ENCODE measurements at places on chromosomes 16 and 17.
A peak's percentile ranks its signal among the peaks of the same experiment; 100 is the strongest.

DNA sequence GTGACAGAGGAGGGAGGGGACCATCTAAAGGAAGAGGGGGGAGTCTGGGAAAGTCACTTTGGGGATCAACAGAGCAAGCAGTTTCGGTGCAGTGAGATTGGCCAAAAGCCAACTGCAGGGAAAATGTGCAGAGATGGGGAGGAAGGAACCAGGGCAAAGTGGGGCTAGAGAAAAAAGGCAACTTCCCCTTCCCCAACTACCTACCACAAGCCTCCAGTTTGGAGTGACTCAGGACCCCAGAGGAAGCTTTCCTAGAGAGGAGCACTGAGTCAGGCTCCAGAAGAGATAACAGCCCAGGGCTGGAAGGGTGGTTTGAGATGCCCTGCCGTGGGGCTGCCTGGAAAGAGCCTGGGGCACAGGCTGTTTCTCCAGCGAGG is 6.9 kb upstream of the CD300LD start:
- DNase-seq, result no peak

- no peak for DNase-seq
These were observed 2.7 kb downstream of the HS3ST3B1 start for GRCh38 chr17:14303343-14304221.

DNA sequence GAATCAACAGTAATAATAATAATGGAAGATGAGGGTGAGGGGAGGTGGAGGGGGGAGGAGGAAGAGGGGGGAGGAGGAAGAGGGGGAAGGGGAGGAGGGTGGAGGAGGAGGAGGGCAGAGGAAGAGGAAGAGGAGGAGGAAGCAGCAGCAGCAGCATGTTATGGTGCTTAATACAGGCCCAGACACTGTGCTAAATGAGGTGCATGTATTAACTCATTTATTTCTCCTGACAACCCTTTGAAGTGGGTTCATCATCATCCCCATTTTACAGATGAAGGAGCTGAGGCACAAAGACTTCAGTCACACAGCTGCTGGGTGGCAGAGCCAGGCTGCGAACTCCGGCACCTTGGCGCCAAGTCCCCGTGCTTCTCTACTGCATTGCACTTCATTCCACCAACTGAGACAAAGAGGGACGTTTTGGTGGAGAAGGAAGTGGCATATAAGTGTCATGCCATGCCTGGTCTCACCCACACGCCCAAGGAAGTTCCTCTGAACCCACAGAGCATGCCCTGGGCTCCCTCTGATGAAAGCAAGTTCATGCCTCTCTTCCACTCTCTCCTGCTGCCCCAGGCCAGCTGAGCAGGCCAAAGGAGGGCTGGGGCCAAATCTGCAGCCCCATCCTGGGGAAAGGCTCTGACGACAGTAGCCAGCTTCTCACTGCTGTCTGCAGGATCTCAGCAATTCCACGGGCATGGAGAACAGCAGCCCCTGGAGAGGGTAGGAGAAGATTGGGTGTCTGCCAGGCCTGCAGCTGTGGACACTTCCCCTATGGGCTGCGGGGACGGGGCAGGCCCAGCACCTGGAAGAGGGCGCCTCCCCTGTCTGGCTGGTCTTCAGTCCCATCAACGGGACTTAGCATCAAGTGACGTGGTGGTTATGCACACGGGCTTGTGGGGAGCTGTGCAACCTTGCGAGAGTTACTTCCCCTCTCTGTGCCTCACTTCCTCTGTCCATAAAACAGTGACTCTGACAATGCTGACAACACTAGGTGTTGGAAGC is 21.8 kb downstream of the XYLT1 start:
- no peak for DNase-seq

- DNase-seq, result peak; percentile 26
These were observed 26.9 kb downstream of the CD300A start for GRCh38 chr17:74493331-74493833.

GRCh38 chr17:32912218-32912897 is 15.6 kb upstream of the TMEM98 start:
- peak; percentile 76 for DNase-seq

DNA sequence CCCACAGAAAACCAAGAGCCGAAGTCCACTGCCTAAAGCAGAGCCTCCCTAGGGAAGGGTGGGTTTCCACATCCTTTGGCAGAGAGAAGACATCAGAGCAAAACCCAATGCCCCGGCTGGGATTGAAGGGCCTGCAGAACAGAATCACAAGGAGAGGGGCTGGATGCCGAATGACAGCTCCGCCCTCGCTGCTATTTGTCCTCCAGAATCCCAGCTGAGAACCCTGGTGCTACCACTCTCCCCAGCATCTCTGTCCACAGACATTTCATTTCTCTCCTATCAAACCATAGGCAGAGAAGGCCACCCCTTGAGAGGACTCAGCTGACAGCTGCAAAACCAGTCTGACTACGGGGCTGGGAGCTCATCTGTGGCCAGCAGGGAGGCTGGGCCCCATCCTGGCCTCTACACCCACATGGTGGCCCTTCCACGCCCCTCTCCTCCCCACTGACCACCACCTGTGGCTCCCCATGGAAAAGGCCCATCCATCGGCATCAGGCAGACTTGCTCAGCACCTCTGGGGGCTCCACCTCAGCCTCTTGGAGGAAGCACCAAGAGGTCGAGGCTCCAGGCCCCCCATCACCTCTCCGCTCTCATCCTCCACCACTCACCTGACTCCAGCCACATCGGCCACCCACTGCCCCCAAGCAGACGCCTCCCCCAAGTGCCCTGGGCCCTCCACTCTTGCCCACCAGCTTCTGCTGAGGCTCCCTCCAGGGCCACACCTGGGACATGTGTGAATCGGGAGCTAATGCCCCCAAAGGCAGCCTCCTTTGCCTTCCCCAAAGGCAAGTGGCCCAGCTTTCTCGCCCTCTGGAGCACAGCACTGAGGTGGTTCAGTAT is 288.5 kb downstream of the C16orf95 start:
- DNase-seq, result no peak

GRCh38 chr17:40058186-40058784 is 4.1 kb upstream of the MED24 start:
- DNase-seq, result peak; percentile 33

GRCh38 chr16:924806-925205 is 46.0 kb downstream of the LMF1 start:
- no peak for DNase-seq

DNA sequence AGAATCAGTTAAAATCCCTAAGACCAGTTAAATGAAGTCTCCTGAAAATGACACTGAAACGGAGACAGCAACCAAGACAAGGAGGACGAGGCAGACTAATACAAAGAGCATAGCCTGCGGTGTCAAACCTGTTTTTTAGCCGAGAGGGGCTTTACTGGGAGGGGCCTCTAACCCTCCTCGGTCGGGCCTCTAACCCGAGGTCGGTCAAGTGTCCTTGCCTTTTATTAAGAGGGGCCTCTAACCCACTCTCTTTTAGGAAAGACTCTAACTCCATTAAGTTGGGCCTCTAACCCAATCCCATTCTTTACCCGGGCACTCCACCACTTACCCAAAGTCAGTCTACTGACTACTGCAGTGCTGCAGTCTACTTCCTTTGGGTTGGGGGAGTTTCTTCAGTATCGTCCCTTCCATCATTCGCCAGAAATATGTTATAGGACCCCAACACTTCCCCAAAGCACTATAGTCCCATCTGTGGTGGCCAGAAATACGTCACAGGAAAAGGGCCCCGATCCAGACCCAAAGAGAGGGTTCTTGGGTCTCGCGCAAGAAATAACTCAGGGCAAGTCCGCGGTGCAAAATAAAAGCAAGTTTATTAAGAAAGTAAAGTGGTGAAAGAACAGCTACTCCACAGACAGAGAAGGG is 39.2 kb upstream of the ARL4D start:
- no peak for DNase-seq

DNA sequence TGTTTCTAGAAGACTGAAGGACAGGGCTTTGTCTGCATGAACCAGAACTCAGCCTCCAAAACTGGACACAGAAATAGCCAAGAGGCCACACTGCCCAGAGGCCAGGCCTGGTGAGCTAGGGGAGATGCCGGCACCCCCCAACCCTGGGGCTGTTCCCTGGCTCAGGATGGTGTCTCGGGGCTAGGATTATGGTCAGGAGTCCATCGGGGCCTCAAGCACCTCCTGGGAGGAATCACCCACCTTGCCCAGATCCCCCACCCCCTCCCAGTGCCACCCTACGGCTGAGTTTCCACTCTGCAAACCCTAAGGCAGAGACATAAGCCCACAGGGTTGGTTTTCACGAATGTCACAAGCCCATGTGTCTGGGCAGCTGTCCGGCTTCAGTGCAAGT is 37.2 kb downstream of the SLC7A5 start:
- DNase-seq, result no peak

- DNase-seq, result no peak
These were observed 1115.6 kb upstream of the GOT2 start for GRCh38 chr16:59849716-59850115.

GRCh38 chr17:47959825-47960655 is 2.4 kb upstream of the PRR15L start:
- DNase-seq, result no peak

GRCh38 chr17:32689348-32689747 is 187.6 kb downstream of the MYO1D start:
- DNase-seq, result no peak

- DNase-seq, result no peak
These were observed 38.9 kb downstream of the SHCBP1 start for GRCh38 chr16:46582313-46582712.

- peak; percentile 23 for DNase-seq
These were observed 37.0 kb downstream of the STXBP4 start for GRCh38 chr17:55005520-55005919.

DNA sequence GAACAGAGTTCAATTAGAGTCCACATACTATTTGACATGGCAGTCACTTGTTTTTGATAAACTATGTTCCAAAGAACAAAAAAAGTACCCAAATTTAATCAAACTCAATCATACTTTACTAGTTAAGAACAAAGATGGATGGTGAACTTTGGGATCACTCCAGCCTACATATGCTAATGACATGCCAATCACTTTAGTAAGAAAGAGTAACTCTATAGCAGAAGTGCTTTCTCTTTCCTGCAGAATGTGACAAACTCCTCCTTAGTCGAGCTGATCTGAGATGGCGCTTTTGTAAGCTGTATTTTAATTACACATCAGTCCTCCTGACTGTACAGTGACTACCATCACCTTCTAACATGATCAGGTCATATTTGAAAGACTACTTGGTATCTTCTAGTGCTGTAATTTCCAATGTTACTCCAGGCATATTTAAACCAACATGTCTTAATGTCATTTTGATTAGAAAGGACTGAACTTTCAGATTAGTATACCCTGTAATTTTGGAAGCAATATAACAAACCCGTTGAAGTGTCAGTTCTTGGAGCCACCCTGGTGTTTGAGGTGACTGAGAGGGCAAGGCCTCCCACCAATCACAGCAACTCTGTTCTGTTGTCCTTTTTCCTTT is 4.1 kb downstream of the NETO2 start:
- peak; percentile 2 for DNase-seq

- DNase-seq, result peak; percentile 57
These were observed 683.1 kb upstream of the SALL1 start for GRCh38 chr16:51834133-51834532.

DNA sequence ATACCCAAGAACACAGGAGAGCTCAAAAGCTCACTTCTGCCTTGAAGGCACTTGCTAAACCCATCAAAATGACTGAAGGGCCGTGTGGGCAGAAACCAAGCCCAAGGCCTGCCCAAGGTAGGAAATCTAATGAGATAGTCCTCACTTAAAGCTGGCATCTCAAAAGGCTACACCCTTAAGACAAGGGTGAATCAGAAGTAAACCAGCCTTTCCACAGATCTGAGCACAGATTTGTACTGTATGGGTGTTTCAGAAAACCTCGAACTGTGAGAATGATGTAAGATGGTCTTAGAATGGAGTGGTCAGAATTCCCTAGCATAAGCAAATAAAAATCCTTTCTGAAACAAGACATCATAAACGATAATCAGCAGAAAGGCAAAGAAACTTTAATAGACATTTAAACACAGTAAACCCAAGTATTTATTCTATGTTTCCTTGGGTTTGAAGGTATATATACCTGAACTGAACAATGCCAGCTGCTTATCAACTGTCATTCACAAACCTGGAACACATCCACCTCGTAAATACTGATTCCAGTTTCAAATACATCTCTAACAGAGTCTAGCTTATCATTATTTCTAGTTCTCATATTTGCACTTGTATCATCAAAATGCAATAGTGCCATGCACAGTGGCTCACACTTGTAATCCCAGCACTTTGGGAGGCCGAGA is 37.8 kb downstream of the GLG1 start:
- no peak for DNase-seq

DNA sequence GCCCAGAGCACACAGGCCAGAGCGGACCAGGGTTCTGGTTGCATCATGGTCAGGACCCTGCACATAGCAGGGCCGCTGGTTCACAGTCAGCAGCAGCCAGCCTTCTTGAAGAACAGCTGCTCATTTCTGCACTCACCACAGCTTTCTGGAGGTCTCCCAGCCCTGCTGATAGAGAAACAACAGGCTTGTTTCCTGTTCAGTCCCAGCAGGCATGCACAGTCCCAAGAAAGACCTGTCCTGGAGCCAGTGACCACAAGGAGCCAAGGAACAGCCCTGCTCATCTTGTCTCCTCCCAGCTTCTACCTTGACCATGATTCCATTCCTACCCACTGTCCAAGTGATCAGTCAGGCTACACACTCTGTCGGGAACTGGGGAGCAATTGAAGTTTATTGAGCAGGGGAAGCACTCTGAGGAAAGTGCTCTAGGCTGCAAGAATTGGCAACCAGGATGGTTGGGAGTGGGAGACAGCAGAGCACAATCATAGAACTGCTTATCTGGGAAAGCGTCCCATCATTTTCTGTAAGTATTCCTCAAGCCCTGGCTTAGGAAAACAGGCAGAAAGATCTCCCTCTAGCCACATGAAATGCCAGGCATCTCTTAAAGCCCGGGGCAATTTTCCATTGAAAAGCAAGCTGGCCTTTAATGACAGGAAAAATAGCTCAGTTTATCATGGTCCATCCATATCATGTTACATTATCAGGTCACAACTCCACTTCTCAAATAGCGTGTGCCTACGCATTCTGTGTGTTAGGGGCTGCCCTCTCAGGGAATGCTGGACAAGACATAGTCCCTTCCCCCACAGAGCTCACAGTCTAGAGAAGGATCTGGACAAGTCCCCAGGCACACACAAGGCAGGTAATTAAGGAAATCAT is 155.4 kb upstream of the FOXF1 start:
- DNase-seq, result peak; percentile 49

GRCh38 chr17:8997994-8998628 is 23.2 kb upstream of the NTN1 start:
- DNase-seq, result peak; percentile 34

GRCh38 chr16:74051-74746 is 1.8 kb upstream of the RHBDF1 start:
- no peak for DNase-seq

GRCh38 chr17:17220529-17220928 is 14.4 kb upstream of the PLD6 start:
- no peak for DNase-seq

DNA sequence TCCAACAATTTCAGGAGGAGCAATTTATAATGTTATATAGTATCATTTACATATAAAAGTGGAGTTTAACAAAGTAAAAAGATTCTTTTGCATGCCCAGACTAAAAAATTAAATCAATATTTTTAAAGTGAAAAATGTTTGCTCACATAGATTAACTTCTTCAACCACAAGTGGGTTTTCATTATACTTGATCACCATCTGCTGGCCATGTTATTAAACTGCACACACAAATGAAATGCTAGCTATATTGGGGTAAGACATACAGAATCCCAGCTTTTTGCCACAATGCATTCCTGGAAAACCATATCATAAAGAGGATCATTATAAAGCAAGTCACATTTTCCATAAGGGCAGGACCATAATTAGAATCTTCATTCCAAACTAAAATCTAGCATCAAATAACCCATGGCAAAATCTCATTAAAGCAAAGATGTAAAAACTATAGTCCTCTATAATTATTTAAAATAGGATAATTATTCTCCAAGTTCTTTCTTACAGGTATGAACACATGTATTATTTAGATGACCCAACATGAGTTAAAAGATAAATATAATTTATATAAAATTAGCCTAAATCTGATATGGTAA is 26.3 kb downstream of the CEP112 start:
- peak; percentile 39 for DNase-seq
